ENCODE measurements at places on chromosomes 2 and 18.

GRCh38 chr2:74493546-74493945 lies 5.9 kb downstream of the LBX2 start:
- no peak for DNase-seq

DNA sequence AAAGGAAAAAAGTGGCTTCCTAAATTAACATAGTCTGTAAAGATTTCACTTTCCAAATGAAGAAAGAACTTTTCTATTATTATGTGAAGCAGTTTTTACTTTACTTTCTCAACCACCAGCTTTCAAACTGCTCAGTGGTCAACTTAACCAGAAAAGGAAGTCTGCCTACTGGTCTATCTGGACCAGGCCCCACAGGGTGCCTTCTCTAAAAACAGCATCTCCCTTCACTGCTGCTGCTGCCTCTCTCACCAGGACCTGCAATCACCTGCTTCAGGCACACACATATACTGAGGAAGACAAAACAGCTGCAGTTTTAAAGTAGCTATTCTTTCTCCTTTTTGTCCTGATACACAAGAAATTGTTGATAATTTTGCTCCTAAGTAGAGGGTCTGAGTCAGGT lies 221.3 kb upstream of the DCC start:
- no peak for DNase-seq

- DNase-seq: no peak
Observed at GRCh38 chr2:198863655-198864054, 594.1 kb downstream of the SATB2 start.

GRCh38 chr2:113755835-113756354 lies 547 bp downstream of the SLC35F5 start:
- DNase-seq: peak; percentile 14

DNA sequence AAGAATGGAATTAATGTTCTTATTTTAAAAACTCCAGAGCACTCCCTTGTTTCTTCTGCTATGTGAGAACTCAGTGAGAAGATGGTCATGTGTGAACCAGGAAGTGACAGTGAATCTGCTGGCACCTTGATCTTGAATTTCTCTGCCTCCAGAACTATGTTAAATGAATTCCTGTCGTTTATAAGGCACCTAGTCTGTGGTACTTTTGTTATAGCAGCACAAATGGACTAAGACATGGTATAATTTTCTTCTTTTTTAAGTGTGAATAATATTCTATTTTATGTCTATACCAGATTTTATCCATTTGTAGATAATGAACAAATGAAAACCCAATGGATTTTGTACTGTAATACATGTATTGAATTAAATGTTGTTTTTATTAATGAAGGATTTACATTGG lies 601.9 kb upstream of the REG3G start:
- no peak for DNase-seq

DNA sequence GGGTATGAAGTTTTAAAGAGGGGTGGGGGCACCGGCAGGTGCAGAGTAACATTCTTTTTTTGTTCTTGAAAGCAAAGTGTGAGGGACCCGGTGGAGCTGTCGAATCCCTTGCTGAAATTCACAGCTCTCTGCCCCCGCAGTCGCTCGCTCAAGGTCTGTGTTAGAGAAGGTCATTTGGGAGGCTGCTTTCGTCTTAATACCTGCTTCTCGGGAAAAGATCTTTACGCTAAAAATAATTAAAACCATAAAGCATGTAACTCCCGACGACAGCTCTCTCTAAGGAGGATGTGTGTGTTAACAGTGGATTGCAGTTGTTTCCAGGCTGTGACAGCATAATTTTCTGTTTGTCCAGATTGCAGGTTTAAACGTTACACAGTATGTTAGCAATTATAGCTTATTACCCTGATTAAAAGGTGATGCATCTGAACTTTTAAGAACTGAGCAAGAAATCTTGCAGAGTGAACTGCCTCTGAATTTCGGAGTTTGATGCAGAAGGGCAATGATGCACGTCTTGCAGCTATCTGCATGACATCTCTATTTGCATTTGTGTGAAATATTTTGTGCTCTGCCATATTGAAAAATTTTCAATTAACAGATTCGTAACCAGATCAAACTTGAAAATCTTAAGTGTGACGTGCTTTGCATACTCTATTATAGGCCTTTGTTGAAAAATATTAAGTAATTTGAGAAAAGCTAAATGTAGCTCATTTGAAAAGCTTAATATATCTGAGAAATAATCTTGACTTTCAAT lies 954 bp downstream of the RAPGEF4 start:
- DNase-seq: peak; percentile 47

DNA sequence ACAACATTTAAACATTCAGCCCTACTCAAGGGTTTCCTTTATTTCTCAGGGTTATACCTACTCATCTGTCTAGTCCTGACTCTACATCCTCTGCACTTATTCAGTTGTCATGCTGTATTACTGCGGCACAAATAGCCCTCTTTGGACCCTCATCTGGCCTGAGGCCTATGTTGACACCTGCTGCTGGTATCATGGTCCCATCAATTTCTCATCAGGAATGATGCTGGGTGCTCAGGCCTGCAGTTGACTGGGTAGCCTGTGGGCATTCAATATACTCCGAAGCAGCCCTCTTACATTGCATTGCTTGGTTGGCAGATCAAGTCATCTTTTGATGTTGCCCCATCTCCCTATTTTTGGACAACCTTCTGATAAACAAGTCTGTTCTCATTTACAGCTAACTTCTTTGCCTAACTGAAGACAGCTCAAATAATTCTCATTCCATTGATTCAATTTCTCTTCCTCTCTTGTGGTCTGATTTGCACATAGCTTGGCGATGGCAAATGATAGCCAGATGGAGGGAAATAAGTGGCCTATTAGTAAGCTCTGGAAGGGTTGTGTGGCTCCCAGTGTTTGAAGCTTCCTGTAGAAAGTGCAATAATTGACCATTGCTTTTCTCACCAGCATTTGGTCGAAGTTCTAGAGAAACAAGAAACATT lies 19.1 kb upstream of the MC4R start:
- DNase-seq: no peak

Measured in NCI-H510A treated with DMSO at 0.1 percent for 48 hours (cell line).